ENCODE measurements at places on chromosomes 7 and 10.
A peak's percentile ranks its signal among the peaks of the same experiment; 100 is the strongest.

DNA sequence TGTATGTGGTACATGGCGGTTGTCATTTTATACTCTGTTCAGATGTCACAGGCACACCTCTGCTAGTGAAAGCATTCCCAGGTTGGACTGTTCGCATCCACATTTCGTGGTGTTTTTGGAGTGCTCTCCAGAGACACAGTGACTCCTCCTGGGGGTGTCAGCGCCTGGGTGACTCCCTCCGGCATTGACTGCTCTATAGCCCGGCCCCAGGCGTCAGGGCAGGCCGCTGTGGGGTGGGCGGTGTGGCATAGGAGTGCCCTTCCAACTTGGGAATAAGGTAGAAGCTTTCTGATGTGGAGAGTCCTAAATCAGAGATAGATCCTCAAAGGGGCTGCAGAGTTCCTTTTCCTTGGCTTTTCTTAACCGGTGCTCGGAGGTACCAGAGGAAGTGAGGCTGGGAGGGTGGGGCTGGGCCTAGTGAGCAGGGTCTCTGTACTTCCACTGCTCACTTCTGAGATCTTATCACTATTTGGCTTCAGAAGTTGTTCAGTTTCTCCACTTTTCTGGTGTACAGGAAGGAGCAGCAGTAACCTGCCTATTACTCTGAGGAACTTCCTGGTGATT, 32.3 kb downstream of the CCNY start:
- no peak for DNase-seq

GRCh38 chr10:73909540-73910115, 1.3 kb upstream of the PLAU start:
- no peak for DNase-seq

GRCh38 chr7:35647171-35647574, 47.8 kb downstream of the HERPUD2 start:
- DNase-seq, result no peak

DNA sequence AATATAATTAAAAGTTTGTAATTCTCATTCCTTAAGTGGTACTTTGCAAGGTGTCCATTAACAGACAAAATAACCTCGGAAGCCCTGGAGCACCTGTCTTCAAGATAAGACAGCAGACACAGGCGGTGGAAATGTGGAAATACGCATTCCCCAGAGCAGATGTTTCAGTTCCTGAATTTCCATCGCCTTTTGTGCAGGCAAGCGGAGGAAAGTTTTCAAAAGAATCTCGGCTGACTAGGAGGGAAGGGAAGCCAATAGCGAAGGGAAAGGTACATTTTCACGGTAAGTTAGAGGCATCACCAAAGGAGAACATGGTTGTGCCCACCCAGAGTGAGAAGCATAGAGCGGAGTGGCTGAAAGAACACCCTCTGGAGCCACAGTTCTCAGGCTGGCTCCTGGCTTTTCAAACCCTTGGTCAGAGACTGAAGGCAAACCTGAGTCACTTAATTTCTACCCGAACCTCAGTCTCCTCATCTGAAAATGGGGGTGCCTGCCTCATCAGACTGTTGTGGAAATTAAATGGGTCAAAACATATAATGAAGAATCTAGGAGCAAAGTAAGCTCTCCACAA, 13.6 kb downstream of the CPA1 start:
- DNase-seq, result no peak

GRCh38 chr7:81333004-81333403, 414.2 kb upstream of the SEMA3C start:
- DNase-seq, result peak; percentile 44
